Right forelimb (tissue), 1 donor: ENCODE measurements at places on chromosomes 4 and X.

DNA sequence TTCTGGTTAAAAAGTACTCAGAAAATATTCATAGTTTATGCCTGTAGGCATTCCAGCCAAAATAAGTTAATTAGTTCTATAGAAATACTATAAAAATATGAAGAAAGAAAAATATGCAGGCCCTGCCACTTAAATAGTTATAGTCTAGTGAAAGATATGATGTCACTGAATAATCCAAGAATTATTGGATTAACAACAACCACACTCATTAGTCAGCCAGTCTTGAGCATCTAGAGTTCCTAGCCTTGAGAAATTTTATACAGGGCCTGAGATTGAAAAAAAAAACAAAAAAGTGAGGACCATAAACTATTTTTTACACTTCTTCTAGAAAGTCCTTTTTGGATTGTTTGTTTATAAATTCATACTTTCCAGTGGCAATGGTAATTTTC lies 823.0 kb downstream of the FAT4 start:
- no peak for DNase-seq

DNA sequence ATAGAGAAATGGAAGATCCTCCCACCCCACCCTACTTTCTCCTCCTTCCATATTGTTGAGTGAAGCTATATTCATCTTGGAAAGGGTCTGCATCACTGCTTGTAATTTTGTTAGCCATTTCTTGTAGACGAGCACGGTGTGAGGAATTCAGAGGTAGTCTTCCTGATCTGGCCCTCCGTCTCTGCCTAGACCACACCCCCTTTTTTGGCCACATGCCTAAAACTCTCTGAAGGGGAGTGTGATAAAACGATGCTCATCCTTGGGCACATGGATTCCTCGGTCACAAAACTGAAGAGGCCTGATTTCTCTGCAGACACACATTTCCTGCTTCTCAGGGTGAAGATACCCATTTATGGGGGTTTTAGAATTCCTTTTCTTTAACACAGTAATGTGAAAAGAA lies 182.8 kb downstream of the LARP7 start:
- no peak for DNase-seq

GRCh38 chr4:148693913-148694649 lies 251.9 kb upstream of the NR3C2 start:
- no peak for DNase-seq

DNA sequence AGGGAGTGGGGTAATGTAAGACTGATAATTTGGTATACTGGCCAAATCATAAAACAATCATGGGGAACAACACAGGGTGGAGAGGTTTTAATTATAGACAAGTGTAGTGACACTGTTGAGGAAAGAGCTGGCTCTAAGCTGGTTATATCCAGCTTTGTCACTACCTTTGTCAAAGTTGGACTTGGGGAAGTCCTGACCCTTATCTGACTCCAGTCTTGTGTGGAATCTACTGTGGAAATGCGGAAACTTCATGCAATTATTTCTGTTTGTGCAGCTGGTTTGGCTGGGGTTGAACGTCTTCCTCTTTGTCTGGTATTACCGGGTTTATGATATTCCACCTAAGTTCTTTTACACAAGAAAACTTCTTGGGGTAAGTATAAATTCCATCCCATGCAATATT lies 2.0 kb downstream of the CYBB start:
- DNase-seq: no peak

- DNase-seq: no peak
These were observed 333.8 kb downstream of the EPHA5 start for GRCh38 chr4:65336465-65336864.

DNA sequence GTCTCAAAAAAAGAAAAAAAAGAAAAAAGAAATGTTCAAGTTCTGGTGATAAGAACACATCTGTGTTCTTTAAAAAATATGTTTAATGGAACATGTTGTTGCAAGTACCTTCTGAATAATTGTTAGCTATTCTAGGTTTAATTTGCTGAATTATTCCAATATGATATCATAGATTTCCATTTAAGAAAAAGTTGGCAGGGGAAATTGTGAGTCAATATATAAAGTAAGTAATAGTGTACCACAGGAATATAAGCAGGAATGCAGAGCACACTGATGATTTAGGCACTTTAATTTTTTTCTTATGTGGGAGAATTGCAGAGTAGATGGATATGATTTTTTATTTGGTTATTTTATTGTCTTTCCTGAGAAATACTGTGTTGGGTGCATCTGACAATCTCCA lies 190.7 kb downstream of the RPA4 start:
- no peak for DNase-seq

GRCh38 chr4:124390861-124391260 lies 321.7 kb downstream of the ANKRD50 start:
- DNase-seq: no peak

DNA sequence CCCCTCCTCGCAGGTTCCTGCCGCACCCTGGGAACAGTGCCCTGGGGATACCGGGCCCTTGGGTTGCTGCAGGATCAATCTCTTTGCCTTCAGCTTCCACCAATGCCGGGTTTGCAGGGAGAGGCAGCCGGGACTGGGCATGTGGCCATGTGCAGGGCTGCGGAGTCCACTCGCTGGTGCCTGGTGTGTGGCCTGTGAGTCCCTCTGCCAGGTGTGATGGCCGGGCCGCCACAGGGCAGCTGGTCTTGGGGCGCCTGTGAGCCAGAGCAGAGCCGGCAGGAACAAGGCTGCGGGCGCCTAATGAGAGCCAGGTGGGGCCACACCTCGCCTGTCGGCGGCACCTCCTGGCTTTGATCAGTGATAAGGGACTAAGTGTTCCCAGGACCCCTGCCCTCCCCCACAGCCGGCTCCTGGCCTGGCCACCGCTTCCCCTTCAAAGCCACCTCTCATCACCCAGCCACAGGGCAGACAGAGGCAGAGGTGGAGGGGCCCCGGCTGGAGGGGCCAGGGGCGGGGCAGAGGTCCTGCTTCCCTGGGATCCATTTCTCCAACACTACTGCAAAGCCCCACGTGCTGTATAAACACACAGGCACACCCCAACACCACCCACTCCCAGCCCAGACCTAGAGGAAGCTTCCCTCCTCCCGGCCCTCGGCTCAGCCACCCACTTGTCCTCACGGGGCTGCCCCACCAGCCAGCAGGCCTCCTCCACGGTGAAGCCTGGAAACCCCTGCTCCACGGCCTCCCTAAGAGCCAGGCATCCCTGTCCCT lies 132.7 kb downstream of the CPZ start:
- DNase-seq: peak; percentile 41

- no peak for DNase-seq
These were observed 12.2 kb downstream of the GK2 start for GRCh38 chr4:79395841-79396240.

- no peak for DNase-seq
These were observed 23.3 kb downstream of the RGS12 start for GRCh38 chr4:3316146-3316545.

DNA sequence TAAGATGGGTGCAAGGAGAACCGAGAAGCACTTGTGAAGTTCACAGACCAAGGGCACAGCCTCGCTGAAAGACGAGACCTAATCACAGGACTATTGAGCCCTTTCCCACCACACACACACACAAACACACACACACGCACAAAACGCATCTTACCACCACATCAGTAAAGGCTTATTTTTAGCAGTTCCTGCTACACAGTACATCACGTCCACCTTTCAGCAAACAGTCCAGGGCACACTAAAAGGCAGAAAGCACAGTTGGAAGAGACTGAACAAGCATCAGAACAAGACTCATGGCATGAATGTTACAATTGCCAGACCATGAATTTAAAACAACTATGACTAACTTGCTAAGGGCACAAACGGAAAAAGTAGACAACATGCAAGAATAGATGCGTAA lies 83.6 kb upstream of the MAPK10 start:
- DNase-seq: no peak

GRCh38 chr4:149553959-149554520 lies 261.6 kb downstream of the IQCM start:
- DNase-seq: no peak

DNA sequence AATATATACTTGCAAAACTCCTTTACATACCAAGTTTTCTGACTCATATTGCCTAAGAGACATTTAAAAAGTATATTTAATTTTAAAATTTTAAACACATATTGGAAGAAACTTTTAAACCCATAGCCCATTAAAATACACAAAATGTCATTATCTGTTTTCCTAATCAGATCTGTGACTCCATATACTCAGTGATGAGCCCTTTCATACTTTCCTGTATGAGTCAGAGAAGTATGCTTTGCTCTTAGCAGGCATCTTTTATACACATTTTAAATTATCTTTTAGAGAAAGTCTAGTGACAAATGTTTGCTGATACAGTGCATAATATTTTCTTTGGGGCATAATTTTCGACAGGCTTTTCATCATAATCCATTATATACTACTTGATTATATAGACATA lies 26.4 kb downstream of the SPIN3 start:
- DNase-seq: no peak

GRCh38 chrX:115233497-115234455 lies at the start of gene LRCH2:
Gene LRCH2 (minus strand): TSS chrX:115234096. CDS start chrX:115234041, 55 bp downstream.
- peak; percentile 74 for DNase-seq

GRCh38 chr4:41215155-41215554 lies 813 bp upstream of the APBB2 start:
- no peak for DNase-seq

- no peak for DNase-seq
These were observed 7.4 kb upstream of the HDAC6 start for GRCh38 chrX:48794340-48794910.

DNA sequence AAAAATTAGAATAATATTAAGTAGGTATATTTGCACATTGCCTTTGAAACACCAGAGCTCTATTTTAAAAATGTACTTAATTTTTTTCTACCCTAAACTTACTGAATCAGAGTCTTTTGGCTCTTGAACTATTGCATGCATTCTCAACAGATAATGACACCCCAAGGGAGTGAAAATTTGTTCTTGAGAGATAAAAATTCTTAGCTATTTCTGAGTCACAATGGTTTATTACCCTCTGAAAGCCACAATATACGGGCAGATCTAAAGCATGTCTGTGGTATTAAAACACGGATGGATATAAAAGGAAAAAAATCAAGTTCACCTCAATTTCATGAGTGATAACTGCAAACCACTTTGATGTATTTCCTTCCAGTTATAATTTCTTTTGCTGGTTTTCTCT lies 636.3 kb upstream of the FTHL17 start:
- DNase-seq: no peak

DNA sequence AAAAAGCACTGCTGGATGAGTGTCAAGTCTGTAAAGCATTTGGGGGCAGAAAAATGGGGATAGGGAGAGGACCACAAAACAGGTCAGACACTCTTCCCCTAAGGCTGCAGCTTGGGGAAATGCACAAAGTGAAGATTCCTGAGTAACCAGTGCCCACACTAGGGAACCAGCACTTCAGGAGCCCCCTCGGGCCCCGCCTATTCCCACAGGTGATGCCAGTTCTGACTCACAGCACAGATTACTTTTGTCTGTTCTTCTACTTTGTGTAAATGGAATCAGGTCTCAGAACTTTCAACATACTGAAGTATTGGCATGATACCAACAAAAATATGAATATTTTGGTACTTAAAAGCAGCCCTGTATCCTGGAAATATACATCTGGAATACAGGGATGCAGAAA lies 112.5 kb downstream of the ADRA2C start:
- no peak for DNase-seq

- no peak for DNase-seq
These were observed 819 bp downstream of the NSG1 start for GRCh38 chr4:4387531-4388310.

- no peak for DNase-seq
These were observed 418.8 kb downstream of the BCOR start for GRCh38 chrX:39678914-39679313.

GRCh38 chrX:120377715-120378114 lies 15.8 kb downstream of the ATP1B4 start:
- no peak for DNase-seq

DNA sequence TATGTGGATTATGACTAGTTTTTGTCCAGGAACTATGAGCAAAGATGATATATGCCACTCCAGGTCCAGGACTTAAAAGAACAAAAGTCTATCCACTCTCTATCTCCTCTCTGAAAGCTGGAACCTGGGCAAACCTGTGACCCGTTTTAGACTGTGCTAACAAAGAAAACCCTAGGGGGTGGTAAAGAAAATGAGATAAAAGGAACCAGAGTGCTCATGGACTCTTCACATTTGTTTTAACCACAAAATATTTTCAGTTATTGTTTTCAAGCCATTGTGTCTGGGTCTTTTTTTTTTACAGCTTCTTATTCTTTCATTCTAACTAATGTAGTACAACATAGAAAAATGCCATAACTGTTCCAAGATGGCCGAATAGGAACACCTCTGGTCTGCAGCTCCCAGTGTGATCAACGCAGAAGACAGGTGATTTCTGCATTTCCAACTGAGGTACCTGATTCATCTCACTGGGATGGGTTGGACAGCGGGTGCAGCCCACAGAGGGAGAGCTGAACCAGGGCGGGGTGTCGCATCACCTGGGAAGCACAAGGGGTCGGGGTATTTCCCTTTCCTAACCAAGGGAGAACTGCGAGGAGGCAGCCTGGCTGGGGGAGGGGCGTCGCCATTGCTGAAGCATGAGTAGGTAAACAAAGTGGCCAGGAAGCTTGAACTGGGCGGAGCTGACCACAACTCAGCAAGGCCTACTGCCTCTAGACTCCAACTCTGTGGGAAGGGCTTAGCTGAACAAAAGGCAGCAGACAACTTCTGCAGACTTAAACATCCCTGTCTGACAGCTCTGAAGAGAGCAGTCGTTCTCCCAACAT lies 45.1 kb downstream of the CHM start:
- no peak for DNase-seq

DNA sequence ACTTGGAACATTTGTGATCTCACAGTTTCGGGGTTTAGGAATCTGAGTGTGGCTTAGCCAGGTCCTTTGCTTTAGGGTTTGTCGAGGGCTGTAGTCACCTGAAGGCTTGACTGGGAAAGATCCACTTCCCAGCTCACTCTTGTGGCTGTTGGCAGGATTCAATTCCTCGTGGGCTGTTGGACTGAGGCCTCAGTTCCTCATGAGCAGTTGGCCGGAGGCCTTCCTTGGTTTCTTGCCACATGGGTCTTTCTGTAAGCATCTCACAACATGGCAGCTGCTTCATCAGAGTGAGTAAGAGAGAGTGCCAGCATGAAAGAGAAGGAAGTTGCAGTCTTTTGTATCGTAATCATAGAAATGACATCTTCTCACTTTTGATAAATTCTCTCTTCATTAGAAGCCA lies 11.1 kb downstream of the TXLNG start:
- DNase-seq: no peak

DNA sequence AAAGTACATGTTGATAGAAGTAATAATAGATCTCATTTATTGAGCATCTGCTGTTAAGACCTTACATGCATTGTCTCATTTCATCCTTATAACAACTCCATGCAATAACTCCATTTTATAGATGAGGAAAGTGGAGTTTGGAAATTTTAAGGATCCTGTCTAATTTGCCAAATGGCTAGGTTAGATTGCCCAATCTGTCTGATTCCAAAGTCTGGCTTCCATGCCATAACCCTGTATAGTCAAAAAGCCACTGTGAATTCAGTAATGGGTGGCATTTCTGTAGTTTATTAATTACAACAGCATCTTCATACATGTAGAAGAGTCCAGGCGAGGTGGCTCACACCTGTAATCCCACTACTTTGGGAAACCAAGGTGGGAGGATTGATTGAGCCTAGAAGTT lies 8.8 kb upstream of the ELOVL6 start:
- DNase-seq: no peak

- no peak for DNase-seq
These were observed 26.1 kb upstream of the EXOC1L start for GRCh38 chr4:55793479-55793878.

GRCh38 chr4:53511014-53511413 lies 80.3 kb downstream of the LNX1 start:
- DNase-seq: no peak
